CD4-positive, alpha-beta T cell treated with Interleukin-6 at 100 ng/mL for 8 hours (primary cell): ENCODE measurements at places on chromosomes 6 and 20.
A peak's percentile ranks its signal among the peaks of the same experiment; 100 is the strongest.

- no peak for DNase-seq
These were observed 417.3 kb upstream of the NOX3 start for GRCh38 chr6:155872961-155873360.

DNA sequence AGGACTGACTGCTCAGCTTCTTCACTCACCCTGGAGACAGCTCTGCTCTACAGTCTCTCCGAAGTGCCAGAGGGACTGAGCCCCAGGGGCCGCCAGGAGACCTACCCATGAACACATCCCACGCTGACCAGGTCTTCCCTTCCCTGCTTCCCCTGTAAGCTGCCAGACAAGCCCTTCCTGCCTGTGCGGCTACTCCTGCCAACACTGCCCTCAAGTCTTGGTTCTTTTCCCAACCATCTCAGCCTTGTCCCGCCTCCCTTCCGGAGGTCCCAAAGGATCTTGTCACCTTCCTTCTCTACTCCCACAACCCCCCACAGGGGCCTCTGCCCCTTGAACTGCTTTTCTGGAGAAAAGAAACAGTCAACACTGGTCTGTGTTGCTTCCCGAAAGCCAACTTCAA lies 15.0 kb downstream of the CPNE5 start:
- DNase-seq: no peak

- no peak for DNase-seq
These were observed 155.9 kb downstream of the JARID2 start for GRCh38 chr6:15401769-15402250.

- no peak for DNase-seq
These were observed 91.7 kb upstream of the C6orf118 start for GRCh38 chr6:165401092-165401491.

DNA sequence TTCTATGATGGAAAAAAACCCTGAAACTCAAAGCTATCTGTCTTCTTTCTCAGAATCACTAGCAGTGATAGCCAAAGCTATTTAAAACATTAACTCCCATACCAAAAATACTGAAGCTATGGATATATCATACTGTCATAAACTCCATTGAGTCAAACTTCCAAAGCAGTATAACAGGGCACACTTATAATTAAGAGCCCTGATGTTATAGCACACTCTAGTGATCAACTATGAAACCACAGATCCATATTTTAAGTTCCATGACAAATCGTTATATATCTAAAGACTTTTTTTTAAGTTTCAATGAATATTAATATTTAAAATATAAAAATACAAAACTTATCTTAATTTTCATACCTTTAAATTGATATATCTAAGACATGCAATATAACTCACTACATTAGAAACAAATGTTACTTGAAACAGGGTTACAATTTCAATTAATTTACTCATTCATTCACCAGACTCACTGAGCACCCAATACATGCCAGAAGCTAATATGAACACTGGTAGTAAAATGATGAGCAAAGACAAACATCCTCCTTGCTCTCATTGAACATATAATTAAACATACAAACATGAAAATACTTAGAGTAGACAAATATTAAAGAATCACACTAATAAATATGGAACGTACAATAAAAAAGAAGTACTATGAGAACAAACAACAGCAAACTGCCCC lies 69.3 kb downstream of the IBTK start:
- DNase-seq: no peak

DNA sequence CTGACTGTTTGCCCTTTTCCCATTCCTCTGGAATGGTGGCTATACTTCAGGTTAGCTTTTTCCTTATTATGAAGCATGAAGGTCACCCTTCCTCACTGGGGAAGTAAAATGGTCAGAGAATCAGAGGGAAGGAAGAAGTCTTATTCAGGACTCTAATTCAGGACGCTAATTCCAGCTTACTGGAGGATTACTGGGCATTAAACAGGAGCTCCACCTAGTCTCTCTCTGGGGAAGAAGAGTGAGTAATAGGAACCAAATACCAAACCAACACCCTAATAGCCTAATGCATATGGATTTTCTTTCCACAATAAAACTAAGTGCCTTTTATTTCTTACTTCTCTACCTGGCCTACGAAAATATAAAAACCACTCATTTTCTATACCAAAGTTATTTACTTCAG lies 10.1 kb downstream of the CRISP1 start:
- DNase-seq: no peak

DNA sequence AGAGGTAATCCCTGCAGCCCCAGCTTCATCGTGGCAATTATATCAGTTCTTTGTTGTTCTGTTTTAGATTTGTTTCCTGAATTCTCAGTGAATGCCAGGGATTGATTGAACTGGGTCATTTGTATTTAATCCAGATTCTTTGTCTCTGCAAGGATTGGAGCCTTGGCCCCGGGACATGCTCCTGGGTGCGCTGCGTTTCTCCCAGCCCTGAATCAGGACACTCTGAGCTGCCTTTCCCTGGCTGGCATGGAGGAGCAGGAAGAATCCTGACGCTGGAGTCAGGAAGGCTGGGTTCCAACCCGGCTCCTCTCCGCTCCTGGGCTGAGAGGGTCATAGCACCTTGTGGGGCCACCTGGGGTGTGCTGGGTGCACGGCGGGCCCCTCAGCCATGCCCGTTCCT lies 545.6 kb downstream of the QKI start:
- no peak for DNase-seq

DNA sequence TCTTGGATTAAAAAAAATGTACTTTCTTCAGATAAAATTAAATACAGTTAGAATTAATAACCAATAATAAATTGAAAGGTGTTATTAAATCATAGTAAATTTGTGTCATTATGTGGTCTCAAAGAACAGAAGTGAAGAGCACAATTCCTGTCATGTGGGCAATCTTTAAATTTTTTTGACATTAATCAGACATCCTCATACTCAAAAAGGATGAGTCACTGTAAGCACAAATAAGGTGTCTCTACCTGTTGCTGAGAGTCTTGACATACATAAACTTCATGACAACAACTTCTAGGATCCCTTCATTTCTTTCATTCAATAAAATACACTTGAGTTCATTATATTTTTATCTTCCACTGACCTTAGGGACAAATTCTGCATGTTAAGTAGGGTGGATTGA lies 76.1 kb downstream of the SLC22A3 start:
- DNase-seq: no peak

DNA sequence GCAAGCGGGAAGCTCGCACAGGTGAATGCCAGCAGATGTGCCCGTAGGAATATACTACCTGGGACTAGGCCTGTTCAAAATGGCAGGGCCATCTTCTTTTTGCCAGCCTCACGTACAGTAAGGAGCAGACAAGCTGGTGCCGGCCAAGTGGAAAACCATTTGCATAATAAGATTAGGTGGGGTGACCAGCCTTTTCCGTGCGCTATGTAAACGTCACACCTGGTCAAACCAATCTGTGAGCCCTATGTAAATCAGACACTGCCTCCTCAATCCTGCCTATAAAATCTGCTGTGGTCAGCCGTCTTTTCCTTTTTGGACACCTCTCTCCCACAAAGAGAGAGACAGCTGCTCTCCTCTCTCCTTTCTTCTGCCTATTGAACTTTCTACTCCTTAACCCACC lies 60.8 kb upstream of the TMEM30A start:
- DNase-seq: no peak

DNA sequence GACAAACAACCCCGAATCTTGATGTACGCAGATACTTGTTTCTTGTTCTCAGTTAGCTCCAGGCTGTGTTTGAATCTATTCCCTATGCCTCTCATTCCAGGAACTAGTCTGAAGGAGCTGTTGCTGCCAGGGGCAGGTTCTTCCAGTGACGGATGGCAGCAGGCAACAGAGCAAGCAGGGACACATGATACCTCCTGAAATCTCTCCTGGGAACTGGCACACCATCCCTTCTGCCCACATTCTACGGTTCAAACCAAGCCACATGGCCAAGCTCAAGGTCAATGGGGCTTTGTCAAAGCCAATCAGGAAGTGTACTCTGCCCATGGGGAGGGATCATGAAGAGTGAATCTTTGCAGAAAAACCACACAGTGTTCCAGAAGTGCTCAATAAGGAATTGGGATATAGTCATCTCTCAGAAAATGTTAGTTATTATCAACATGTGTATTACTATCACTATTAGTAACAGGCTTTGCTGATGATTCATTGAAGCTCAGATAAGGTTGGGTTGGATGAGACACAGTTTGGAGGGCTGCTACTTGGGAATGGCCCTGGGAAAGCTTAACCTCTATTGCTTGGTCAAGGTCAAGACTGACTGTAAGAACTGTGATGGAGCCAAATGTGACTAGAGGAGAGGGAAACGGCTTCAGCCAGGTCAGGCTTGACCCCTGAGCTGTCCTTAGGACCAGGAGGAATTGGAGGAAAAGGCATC lies 454.9 kb downstream of the PTPRT start:
- DNase-seq: no peak

DNA sequence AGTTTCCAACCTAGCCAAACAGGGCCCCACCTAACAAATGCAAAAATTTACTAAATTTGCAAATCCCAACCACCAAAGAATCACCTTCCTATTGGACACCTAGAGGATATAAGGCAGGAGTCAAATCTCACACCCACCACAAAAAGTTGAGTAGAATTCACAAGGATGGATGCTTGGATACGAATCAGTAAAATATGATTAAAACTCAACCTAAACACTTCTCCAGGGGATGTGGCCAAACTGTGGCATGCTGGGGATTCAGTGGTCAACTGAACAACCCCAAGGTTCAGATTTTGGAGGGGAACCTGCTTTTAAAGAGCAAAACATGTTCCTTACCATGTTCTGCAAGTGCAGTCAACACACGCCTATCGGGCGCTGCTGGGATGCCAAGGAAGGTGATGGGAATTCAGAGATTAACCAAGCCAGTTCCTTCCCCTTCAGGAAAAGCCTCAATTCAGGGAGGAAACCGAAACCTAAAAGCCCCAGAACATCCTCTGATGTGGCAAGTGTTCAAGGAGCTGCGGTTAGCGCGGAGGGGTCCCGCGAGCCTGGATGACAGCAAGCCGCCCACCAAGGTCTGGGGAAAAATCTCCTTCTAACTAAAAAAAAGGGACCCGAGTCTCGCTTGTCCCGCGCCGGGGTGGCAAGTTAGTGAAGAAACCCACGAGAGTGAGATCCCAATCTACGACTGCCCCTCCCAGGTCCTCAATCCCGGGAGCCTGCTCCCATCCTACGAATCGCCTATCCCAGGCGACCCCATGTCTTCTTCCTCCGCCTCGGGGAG lies 902 bp downstream of the SAMHD1 start:
- peak; percentile 37 for DNase-seq

DNA sequence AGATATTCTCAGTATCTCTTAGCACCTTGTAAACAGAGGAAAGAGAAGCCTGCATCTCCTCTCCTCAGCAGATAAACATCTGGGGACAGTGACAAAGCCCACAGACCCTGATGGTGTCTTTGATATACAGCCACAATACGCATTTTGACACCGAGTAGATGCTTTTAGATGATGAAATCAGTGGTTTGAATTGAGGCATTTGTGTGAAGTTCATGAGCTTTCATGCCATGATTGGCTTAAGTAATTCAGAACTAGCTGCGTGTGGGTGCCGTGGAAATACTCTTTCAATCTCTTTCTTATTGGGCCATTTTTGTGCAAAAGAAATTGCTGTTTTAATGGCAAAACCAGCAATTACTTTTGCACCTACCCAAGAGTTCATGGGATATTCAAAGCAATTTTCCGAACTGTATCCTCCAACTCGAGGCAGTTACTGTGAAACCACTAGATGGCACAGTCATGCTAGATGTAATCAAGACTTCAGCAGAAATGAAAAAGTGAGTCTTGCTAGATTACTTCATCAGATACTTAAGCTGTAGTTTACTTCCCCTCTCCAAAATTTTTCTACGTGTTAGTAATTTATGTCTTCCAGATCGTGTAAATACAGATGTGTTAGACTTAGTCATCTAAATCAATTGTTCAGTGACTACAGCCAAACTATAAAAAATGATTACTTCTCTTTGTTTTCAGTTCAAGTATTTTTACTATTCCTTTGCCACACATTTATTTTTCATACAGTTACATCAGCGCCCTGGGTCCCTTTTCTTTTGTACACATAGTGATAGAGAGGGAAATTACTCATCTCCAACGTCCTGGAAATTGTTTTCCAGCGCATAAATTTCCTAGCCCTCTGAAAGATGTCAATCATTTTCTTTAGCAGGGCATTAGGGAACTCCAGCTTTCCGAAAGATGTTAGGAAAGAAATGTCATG lies 49.4 kb downstream of the IYD start:
- DNase-seq: peak; percentile 30

DNA sequence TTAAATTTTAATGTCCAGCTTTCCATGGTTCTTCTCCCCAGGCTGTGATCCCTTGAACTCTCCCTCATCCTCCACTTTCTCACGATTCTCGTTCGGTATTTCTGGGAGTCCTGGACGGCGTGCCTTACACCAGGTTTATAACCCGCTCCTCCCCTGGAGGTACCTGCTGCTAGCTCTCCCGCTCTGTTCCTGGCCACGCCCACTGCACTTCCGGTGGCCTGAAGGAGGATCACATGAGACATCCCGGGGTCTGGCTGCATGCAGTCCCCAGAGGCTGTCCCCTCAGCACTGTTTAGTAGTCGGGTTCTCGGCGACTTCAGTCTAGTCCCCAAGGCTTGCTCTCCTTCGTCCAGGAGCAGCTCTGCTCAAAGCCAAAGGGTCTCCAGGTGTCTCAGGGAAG lies 28.4 kb upstream of the GCLC start:
- DNase-seq: no peak

- DNase-seq: no peak
These were observed 265.5 kb downstream of the DLL1 start for GRCh38 chr6:170025341-170025911.

DNA sequence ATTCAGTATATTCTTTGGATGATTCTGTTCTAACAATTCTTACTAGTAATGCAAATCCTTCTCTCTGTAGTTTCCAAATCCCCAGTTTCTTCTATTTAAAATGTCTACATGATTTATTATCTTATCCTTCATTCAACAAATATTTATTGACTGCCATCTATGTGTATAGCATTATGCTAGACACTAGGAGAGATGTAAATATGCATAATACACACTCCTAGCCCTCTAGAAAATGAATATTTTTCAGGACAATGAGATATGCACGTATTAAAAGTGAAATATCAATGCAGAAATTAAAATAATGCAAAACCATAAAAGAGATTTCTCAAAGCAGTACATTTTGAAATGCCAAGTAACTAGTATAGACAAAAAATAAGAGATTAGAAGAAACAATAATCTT lies 293.5 kb upstream of the CNR1 start:
- no peak for DNase-seq

- DNase-seq: no peak
These were observed 72.2 kb downstream of the RWDD2A start for GRCh38 chr6:83265384-83265783.

GRCh38 chr6:35312807-35313206 lies 15.2 kb downstream of the DEF6 start:
- no peak for DNase-seq

GRCh38 chr6:119742188-119742803 lies 392.7 kb upstream of the MAN1A1 start:
- peak; percentile 17 for DNase-seq

- DNase-seq: no peak
These were observed 78.0 kb downstream of the DLGAP4 start for GRCh38 chr20:36384022-36384619.

GRCh38 chr20:41530923-41531322 lies 87.3 kb downstream of the CHD6 start:
- DNase-seq: no peak

DNA sequence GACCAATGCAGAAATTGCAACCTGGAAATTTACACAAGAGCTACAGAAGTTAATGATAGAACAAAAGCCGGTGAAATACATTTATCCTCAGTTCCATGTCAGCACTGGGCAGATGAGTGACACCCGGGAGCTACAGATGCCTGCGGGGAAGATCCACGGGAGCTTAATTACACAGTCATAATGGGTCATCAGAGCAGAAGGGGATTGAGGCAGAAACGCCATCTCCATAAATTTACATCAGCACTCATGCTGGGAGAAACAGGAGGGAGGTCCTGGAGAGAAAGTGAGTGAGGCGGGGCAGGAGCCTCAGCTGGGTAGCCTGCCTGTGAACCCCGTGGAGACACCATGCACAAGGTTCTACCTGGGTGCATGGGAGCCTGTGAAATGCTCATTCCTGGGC lies 37.6 kb upstream of the CST7 start:
- no peak for DNase-seq
